EL (cell line): ENCODE measurements at places on chromosomes 2 and 18.

DNA sequence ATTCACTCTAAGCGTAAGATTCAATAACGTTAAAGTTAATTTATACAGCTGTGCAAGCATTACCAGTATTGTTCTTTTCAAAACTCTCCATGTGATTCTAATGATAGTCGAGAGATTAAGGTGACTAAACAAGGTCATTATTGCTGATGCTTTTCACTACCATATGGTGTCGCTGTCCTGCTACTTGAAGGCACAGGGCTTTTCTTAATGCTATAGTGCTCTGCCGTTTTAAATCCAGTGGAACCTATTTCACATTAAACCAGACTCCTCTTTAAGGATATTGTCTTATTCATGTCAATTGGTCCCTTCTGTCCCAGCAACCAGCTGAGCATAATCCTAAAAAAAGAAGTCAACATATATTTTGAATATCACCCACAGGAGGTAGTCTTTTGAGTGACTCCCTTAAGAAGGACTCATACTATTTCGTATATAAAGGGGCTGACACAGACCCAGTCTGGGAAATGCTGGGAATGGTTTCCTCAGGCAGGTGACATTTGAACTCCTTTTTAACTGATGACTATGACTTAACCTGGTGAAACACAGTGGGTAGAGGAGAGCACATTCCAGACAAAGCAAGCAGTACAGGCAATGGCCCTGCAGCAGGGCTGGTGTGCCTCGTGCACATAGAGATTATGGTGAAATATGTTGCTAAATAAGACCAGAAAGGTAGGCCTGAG, 53.9 kb upstream of the CYTIP start:
- DNase-seq: peak; percentile 31

DNA sequence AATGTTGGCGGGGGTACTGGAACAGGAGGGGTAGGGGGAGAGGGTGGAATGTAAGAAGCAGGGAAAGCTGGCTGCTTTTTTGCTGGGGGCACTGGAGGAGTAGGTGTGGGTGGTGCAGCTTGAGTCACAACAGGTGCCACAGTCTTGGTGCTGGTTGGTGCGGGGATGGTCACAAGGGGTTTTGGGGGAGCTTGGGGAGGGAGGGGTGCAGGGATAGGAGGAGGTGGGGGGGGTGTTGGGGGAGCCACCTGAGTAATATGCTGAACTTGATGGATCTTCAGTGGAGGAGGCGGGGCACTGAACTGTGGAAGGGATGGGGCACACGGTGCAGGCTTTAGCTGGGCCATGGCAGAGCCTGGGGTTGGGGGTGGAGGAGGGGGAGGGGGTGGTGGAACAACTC, 94.4 kb downstream of the RAPH1 start:
- DNase-seq: no peak

GRCh38 chr18:3604498-3605408, 154.8 kb downstream of the TGIF1 start:
- peak; percentile 91 for DNase-seq

DNA sequence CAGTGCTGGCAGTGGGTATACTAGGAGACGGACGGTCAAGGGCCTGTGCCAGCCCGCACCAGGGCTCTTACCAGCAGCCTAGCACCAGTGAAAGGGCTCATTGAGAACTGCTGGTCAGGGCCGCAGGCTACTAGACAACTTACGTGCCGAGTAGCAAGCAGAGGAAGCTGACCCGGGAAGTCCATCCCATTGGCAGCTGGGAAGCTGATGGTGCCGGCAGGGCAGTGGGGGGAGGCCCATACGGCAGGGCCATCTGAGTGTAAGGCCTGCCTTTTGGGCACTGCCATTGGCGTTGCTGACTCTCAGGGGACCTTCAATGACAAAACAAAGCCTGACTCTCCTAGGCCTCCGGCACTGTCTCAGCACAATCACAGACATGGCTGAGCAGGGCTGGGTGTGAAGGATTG, 20.6 kb downstream of the EFR3B start:
- DNase-seq: no peak

GRCh38 chr18:48913201-48913600, 37.6 kb downstream of the SMAD7 start:
- no peak for DNase-seq
